ENCODE measurements at places on chromosomes 5 and 9. TPM values are rescaled to one million over a fixed set of nuclear protein-coding genes. Genes with fewer than 3 reads are reported as not detected.

CENPK gene
- total RNA-seq: 18.9 TPM

STOM gene
- 2.3 TPM for total RNA-seq

LRRC19 gene
- 0.43 TPM for total RNA-seq

SNCAIP gene
- 2.9 TPM for total RNA-seq

ENTREP1 gene
- total RNA-seq: 0.43 TPM

SEC16A gene
- 48.6 TPM for total RNA-seq

KIF20A gene
- total RNA-seq: 2.4 TPM

IL3 gene
- not detected for total RNA-seq

ABO gene
- not detected for total RNA-seq

FOXD4L3 gene
- total RNA-seq: 0.05 TPM
